Fibroblast of skin of left biceps (primary cell): ENCODE measurements at places on chromosomes 5 and 9.
A peak's percentile ranks its signal among the peaks of the same experiment; 100 is the strongest.

- no peak for DNase-seq
Observed at GRCh38 chr5:14036514-14036913, 92.0 kb upstream of the DNAH5 start.

GRCh38 chr9:112327718-112328450 is 5.5 kb downstream of the PTBP3 start:
- DNase-seq = no peak

DNA sequence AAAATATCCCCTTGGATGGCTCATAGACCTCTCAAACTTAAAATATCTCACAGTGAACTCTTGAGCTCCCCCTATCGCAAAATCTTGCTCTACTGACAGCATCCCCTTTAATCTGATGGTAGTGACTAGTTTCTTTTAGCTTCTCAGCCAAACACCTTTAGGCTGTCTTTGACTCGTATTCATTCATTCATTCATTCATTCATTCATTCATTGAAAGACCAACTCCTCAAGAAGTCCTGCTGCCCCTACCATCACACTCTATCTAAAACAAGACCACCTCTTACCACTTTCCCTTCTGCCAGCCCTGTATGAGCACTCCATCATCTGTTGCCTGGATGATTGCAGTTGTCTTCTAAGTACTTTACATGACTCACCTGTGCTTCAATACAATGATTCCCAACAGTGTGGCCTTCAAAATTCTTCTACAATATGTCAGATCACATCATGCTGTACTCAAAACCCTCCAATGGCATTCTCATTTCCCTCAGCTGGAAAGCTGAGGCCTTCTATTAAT is 46.8 kb downstream of the ITGA2 start:
- DNase-seq = no peak

DNA sequence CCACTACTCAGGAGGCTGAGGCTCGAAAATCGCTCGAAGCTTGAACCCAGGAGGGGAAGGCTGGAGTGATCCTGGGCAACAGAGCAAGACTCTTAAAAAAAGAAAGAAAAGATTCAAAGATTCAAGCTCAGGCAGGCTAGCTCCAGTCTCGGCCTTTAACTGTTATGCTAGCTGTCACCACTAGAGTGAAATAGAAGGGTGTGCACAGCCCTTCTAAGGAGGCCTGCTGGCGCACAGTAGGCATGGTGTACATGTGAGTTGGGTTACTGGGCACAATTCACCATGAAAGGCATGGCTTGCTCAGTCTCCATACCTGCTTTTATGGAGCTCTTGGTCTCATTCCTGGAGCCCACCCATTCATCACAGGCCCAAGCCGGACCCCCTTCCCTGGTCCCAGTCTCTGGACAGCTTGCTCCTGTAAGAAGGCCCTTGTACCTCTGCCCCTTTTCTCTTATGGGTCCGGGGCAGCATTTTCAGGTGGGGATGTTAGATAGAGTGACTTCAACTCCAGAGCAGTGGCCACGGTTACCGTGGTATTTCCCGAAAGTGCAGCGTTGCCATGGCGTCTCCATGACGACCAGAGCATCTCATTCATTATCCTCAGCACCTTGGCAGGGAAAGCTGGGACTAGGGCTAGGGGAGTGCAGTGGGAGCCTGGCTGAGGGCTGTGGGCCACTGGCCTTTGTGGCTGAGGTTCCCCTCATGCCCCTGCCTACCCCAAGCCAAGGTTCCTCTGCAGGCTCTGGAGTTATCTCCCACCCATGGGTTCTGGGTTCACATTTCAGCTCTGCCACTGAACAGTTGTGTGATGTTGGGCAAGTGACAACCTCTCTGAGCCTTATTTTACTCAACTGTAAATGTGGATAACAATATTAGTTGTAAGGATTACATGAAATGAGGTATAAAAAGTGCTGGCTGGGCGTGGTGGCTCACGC is 5.7 kb downstream of the NDST1 start:
- DNase-seq = no peak

DNA sequence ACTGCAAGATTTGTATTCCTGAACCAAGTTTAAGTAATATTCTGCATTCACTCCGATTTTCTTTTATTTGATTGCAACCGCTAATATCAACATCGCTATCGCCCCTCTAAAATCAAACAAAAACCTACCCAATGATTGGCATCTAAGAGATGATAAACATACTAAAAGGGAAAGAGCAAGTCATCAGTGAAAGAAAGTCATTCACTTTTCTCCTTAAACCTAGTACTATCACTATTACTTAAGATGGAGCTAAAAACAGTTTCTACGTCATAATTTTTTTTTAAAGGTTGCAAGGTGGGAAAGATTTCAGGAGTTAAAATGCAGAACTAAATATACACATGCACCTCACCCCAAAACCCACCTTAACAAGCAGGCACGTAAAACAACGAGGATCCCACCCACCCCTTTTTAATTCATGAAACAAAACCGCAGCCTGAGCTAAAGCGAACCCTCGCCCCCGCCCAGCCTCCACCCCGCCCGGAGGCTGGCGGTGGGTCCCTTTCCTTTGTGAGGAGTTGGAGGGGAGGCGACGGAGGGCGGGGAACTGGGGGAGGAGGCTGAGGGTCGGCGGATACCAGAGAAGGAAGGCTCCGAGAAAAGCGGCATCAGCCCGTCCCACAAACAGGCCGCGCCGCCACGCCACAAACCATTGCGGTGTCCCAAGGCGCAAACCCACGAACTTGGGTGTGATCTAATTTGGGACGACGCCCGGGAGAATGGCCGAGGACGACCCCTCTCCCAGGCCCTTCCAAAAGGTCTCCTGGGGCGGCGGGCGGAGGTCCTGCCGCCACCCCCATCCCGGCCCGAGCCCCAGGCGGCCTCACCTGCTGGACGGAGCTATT is 861 bp downstream of the UBQLN1 start:
- DNase-seq = no peak

- DNase-seq = no peak
Observed at GRCh38 chr9:136576269-136576626, 30.4 kb upstream of the NOTCH1 start.

DNA sequence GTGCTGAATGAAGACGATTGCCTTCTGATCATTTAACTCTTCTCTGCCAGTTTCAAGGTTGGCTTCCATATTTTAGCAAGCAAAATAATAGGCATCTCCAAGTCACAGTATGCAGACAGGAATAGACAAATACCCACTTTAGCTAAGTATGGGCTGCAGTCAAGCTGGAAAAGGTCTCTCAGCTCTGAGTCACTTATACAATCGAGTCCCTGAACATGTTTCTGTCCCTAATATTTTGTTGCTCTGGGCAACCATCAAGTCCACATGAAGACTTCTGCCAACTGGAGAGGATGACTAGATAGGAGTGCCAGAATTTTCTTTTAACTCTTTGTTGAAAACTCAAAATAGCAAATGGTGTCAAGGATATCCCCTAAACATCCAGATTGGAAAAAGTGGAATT is 575.3 kb downstream of the RAB3C start:
- DNase-seq = no peak

- no peak for DNase-seq
Observed at GRCh38 chr5:143605403-143606005, 202.0 kb upstream of the NR3C1 start.

DNA sequence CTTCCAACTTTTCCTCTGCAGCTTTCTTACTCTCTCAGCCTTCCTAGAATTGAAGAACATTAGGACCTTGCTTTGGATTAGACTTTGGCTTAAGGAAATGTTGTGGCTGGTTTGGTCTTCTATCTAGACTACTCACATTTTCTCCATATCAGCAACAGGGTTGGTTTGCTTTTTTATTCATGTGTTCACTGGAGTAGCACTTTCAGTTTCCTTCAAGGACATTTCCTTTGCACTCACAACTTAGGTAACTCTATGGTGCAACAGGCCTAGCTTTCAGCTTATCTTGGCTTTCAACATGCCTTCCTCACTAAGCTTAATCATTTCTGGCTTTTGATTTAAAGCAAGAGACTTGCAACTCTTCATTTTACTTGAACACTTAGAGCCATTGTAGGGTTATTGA is 153.1 kb downstream of the CCDC192 start:
- DNase-seq = no peak

GRCh38 chr5:14441641-14442040 is 140.0 kb upstream of the OTULINL start:
- no peak for DNase-seq

DNA sequence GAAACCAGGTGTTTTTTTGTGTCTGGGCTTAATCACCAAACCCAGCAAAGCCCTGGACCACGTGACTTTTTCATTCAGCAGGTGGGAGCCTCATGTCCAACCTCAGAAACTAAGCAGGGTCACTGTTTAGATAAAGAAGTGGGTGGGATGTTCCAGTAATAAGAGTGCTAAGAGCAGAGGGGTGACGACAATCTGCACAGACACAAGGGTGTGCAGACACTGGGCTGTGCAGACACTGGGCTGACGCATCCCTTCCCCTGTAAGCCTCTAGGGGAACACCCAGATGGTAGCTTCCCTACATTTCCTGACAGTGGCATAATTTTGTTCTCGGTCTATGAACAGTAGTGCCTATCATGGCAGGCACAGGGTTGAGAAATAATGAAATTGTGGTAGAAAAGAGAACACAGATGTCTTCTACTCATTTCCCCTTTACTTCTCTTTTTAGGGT is 85.1 kb downstream of the SAXO1 start:
- no peak for DNase-seq

DNA sequence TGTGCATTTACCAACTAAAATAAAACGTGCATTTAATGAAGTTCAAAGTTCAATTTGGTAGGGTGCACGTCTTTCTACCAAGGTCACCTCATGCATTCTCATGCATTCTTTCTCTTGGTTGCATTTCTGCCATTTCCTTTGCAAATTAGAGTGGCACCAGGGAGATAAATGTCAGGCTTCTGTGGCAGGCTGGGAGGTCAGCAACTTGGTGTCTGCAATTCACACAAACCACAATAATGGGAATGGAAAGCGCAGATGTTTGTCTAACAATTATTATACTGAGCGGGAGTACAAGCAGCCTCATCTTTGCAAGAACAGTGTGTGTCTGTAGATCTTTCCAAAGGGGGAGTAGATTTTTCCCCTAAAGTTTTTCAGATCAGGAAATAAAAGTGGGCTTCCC is 411.7 kb downstream of the DMRT2 start:
- DNase-seq = no peak

- DNase-seq = no peak
Observed at GRCh38 chr5:56587381-56588130, 227.8 kb upstream of the MAP3K1 start.

DNA sequence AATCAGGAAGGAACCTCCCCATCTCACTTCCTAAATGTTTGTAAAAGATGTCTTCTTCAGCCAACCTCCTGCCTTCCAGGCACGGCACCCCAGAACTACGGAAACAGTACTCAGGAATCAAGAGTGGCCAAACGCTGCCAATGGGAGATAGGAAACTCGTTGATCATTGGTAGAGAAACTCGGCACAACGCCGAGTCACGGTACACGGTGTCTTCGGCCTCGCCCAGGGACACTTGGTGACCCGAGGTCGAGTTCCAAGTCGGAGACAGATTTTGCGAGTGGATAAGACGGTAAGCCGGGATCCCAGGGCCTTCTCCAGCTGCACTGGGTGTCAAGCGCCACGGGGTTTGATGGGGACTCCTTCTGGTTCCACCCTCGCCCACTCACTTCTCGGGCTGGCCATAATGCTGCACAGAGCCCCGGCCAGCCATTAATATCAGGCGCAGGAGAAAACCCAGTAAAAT is 343 bp downstream of the KIAA0825 start:
- no peak for DNase-seq

- no peak for DNase-seq
Observed at GRCh38 chr5:123937230-123937629, 425.3 kb downstream of the CSNK1G3 start.

DNA sequence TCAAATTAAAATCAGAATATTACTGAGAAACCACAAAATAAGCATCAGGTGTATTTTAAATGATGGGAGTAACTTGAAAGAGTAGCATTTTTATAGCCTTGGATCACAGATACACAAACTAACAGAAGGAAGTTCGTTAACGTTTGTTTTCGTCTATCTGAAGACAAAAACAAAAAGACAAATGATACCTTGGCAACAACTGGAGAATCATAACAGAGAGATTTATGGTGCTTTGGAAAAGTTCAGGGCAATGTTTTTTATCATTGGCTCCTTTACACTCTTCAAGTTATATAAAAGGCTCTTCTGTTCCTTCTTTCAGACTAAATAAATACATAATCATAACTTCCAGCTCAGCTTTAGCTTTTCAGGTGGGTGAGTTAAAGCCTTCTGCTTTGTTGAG is 128.1 kb upstream of the VLDLR start:
- no peak for DNase-seq

- no peak for DNase-seq
Observed at GRCh38 chr9:25677301-25678146, 720 bp downstream of the TUSC1 start.

DNA sequence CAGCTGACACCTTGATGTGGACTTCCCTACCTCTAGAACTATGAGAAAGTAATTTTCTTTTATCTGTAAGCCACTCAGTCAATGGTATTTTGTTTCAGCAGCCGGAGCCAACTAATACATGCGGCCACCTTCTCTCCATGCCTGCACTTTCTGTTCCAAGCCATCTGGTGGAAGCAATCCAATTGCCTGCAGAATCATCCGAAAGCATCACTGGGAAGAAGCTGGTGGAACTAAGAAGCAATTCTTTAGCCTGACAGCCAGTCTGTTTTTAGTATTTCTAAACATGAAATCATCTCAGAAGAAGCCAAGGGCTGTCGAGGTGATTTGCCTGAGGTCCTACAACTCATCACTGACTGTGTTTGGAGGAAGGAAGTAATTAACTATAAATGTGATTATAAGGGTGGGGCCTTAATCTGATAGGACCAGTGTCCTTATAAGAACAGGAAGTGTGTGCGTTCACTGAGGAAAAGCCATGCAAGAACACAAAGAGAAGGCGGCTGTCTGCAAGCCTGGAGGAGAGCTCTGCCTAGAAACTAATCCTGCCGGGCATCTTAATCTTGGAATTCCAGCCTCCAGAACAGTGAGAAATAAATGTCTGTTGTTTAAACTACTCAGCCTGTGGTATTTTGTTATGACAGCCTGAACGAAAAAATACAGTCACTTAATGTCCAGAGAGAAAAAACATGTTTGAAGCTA is 49.1 kb downstream of the NXNL2 start:
- no peak for DNase-seq

- peak; percentile 32 for DNase-seq
Observed at GRCh38 chr5:91166059-91166807, 216.9 kb downstream of the ARRDC3 start.

GRCh38 chr5:14777187-14777586 is 94.4 kb downstream of the ANKH start:
- no peak for DNase-seq

DNA sequence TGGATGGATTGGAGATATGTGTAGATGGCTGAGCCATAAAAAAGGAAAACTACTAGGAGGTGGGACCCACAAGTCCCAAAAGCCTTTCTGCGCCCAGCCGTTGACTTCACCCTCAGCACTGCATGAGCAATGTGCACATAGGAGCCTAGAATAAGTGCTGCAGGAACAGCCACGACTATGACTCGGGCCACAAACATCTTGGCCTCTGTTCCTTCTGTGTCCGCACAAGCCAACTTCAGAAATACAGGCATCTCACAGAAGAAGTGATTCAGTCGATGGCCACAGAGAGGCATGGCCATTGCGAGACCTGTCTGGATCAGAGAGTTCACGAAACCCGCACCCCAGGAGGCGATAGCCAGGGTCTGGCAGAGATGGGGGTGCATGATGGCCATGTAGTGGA is 587 bp downstream of the OR2Y1 start:
- DNase-seq = no peak

GRCh38 chr5:178392931-178393394 is 160.4 kb upstream of the PHYKPL start:
- DNase-seq = no peak
